ENCODE measurements at places on chromosomes 5 and 9.
A peak's percentile ranks its signal among the peaks of the same experiment; 100 is the strongest.

DNA sequence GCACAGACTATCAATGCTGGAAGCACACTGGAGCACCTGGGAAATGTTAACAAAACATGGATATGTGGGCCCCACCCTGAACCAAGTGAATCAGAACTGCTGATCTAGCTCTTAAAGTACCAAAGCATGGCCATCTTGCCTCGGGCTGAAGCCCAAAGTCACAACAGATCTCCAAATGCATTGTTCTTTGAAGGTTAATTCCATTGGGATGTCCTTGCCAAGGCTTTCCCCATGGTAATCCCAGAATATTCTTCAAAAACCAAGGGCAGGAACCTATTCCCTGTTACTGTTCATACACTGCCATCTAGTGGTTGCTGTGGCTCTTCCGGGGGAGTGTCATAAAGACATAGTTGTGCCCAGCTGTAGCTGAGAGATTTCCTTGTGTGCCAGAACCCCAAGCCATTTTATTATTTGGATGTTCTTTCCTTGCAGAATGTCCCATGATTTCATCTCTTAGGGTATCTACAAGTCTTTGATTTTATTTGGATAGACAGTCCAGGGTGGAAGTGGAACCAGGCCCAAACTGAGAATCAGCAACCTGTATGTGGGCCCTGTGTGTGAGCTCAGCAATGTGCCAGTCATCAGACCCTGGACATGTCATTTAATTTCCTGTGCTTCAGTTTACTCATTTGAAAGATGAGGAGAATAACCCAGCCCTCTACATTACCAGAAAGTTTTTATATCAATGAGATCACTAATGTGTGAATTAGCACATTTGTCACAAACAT is 290.0 kb downstream of the ACTL7B start:
- no peak for DNase-seq
- peak overlapping the region; percentile 47 for H3K27ac ChIP-seq
- no peak overlapping the region for H3K4me3 ChIP-seq
- H3K36me3 ChIP-seq: no peaks in the 10 kb centered on the region
- peaks cover 25% of the 10 kb centered on the region for H3K4me1 ChIP-seq

- no peak overlapping the region for H3K4me3 ChIP-seq
- no peaks in the 10 kb centered on the region for H3K36me3 ChIP-seq
- DNase-seq: no peak
These were observed 7.0 kb upstream of the CRB2 start for GRCh38 chr9:123349033-123349432.

DNA sequence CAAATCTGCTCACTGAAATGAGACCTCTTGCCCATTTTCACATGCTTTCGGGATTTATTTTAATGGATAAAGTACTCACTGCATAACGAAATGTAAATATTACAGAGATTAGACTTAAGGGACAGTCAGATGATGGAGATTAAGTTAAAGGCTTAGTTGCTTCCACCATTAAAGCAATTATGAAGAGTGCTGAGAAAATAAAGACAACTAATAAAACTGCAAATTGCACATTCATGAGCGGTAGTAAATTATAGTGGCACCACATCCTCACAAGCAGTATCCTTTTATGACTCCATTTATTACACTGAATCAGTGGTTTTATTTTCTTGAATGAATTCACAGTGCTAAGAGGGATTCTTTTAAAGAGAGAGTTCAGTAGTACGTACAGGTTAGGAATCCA is 76.2 kb upstream of the TMED7 start:
- no peak overlapping the region for H3K4me3 ChIP-seq
- no peaks in the 10 kb centered on the region for H3K36me3 ChIP-seq
- H3K27me3 ChIP-seq: no peaks in the 10 kb centered on the region
- H3K27ac ChIP-seq: no peak overlapping the region
- no peaks in the 10 kb centered on the region for H3K4me1 ChIP-seq

DNA sequence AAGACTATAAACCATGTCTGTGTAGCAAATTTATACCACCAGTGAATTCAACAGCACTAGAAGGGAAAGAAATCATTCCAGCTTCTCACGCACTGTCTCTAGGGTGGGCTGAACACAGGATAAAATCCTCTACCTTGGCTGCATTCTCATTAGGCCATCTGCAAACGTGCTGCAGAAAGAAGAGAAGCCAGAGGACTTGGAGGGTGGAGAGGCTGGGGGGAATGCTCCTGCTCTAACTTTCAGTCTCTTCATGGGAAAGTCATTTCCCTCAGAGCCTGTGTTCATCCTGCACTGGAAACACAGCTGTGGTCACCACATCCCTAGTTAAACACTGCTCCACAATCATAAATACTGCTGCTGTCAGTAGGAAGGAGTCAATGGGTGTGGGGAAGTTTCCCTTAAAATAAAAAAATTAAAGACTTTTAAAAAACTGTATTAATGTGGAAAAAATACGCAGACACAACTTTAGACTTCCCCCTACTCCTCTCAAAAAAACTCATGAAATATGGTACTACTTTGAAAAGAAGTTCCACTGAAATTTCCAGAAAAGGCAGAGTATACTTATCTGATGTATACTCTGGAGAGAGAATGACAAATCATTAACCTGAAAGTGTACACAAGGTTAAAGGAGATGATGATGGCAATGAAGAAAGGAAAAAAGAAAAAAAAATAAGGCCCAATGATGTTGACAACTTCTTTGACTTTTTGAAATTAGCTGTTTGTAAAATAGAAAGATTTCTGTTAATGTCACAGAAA is 46.8 kb downstream of the LHFPL2 start:
- H3K27me3 ChIP-seq: no peaks in the 10 kb centered on the region
- H3K4me1 ChIP-seq: peaks cover 23% of the 10 kb centered on the region

- H3K36me3 ChIP-seq: no peaks in the 10 kb centered on the region
- DNase-seq: no peak
- no peak overlapping the region for H3K27ac ChIP-seq
- no peaks in the 10 kb centered on the region for H3K27me3 ChIP-seq
These were observed 65.1 kb upstream of the IL6ST start for GRCh38 chr5:56059854-56060253.

DNA sequence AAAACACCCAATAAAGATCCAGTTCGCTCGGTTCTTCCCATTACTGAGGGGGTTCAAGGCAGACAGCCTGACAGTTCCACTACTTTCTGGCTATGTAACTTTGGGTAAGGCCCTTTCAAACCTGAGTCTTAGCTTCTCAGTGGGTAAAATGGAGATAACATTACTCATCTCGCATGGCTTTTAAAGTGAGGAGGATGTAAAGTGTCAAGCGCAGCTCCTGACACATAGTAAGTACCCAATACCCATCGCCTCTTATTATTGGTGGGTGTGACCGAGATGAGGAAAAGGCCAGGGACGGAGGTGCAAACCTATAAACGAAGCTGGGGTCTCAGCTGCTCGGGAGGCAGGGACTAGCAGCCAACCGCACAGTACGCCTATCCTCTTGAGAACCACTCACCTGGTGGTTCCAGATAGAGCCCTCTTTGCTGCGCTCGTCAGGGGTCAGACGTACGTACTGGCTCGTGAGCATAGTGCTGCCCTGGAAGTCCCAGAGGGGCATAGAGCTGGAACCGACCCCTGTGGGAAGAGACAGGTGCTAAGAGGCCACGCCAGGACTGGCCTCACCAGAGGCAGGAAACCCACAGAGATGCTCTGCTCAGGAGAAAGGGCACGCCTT is 584 bp downstream of the LMAN2 start:
- H3K36me3 ChIP-seq: no peaks in the 10 kb centered on the region
- H3K27me3 ChIP-seq: no peaks in the 10 kb centered on the region
- H3K4me1 ChIP-seq: peaks cover 48% of the 10 kb centered on the region
- DNase-seq: no peak
- peak overlapping the region; percentile 91 for H3K27ac ChIP-seq

DNA sequence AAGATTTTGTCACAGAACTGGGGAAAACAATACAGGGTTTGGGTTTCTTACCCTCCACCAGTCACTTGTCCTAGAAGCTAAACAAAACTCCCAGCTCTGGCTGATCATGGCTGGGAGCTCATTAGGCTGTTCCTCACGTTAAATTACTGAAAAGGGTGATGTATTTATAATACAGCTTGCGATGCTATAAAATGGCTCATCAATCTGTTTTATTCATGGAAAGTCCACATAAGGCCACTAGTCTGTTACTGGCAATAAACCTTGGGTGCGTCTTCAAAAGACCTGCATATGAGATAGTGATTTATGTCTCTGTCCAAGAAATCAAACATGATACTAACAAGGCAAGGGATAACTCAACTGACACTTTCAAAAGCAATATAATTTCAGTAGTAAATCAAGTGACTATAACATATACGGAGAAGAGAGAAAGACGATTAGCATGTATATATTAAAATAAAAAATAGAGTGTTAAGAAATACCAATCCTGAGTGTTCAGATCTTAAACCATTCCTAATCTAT is 219.0 kb downstream of the BNC2 start:
- no peaks in the 10 kb centered on the region for H3K36me3 ChIP-seq
- peaks cover 31% of the 10 kb centered on the region for H3K4me1 ChIP-seq
- no peaks in the 10 kb centered on the region for H3K27me3 ChIP-seq
- no peak overlapping the region for H3K27ac ChIP-seq

- H3K36me3 ChIP-seq: no peaks in the 10 kb centered on the region
- no peak overlapping the region for H3K4me3 ChIP-seq
- no peak for DNase-seq
- no peaks in the 10 kb centered on the region for H3K27me3 ChIP-seq
- peaks cover 20% of the 10 kb centered on the region for H3K4me1 ChIP-seq
These were observed 5.5 kb downstream of the GIN1 start for GRCh38 chr5:103114440-103114839.

DNA sequence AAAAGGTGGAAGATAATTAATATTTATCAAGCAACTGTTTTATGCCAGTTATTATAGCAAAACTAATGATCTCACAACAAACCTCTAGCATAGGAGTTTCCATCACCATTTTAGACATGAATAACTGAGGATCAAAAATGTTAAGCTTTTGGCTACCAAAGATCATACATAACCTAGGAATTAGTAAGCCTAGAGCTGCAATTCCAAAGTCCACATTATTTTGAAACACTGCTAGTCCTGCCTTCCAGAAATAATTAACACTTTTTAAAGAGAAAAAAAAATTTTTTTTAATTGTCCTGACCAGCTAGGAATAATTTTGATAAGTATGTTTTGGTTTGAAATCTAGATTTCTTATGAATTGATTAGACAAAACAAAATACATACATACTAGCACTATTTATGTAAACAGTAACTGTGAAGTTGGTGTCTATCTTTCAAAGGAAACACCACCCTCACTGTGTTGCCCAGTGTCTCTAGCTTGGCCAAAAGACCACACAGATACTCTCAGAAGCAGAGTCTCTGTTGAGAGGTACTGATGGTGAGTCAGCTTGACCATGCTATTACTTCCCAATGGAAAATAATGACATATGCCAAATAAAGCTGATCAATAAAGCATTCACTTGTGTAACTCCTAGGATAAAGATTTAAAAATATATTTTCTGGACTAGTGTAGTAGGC is 422.4 kb downstream of the CCDC171 start:
- DNase-seq: no peak
- no peaks in the 10 kb centered on the region for H3K36me3 ChIP-seq
- H3K4me3 ChIP-seq: no peak overlapping the region
- no peaks in the 10 kb centered on the region for H3K4me1 ChIP-seq

DNA sequence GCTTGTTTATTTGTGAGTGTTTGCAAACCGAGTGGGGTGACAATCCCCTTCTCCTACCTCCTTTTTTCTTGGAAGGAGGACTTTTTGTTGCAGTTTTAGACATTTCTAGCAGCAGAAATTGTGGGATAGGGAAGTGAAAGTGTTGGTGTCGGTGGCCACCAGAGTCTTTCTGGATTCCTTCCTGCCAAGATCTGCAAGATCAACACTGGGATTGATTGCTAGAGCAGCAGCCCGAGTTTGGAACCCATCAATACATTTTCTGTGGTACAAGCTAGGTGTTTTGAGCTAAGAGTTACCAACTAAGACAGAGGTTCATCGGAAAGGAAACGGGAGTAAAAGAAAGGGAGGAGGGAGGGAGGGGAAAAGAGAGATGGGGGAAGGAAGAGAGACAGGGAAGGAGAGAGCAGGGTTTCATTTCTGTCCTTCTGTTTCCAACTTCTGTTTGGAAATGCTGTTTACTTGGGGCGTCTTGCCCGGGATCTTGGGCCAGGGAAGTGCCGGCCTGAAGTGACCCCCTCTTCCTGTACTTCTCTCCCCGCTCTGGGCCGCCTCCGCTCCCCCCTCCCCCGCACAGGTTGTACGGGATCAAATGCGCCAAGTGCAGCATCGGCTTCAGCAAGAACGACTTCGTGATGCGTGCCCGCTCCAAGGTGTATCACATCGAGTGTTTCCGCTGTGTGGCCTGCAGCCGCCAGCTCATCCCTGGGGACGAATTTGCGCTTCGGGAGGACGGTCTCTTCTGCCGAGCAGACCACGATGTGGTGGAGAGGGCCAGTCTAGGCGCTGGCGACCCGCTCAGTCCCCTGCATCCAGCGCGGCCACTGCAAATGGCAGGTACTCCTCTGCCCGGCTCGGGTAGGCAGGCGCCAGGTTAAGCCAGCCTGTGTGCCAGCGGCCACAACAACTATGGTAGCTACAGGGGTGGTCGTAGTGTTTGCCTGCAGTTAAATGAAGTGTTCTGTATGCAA is 4.0 kb downstream of the ISL1 start:
- no peak for DNase-seq
- peaks cover 12% of the 10 kb centered on the region for H3K4me1 ChIP-seq
- H3K27ac ChIP-seq: peak overlapping the region; percentile 99
- no peaks in the 10 kb centered on the region for H3K36me3 ChIP-seq
- H3K27me3 ChIP-seq: no peaks in the 10 kb centered on the region

DNA sequence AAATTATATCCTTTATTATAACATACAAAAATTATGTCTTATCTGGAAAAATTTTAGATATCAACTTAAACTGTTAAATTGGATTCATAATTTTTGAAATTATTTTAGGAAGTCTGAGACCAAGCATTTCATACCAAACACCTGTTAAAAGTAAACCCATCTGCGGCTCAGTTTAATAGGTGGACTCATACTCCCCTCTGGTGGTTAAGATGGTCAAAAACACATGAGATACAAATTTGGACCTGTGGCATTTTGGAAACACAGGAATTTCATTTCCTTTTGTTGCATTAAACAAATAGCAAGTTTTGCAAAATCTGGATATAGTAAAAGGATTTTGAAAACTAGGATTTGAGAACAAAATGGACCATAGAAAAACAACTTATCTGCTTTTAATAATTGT is 53.7 kb downstream of the RGMB start:
- no peak overlapping the region for H3K4me3 ChIP-seq
- H3K27me3 ChIP-seq: no peaks in the 10 kb centered on the region
- no peak for DNase-seq

DNA sequence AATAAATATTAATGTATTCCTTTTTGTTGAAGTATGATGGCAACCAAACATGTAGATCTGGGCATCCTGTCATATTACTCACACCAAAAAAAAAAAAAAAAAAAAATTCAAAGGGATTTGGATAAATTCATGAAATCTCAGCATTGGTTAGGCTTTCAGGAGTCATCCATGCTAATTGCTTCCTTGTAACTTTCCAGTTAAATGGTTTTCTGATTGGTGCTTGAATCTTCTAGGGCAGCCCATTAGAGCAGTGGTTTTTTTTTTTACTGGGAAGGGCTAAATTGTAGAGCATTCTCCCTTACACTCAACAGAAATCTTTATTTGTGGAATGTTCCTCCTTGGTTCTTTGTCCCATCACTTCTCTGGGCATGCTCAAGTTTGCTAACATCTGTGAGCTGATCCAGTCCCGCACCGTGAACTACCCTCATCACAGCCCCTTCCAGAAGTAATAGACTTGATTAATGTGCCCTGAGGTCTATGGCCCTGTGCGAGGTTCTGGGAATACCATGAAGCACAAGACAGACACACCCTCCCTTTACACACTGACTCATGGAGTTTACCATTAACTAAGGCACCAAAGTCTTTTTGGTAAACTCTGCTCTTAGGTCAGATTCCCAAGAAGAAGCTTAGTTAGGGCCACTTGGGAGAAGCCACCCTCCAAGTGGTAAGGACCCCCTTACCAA is 56.0 kb downstream of the RGS3 start:
- peak overlapping the region; percentile 23 for H3K27ac ChIP-seq
- peaks cover 35% of the 10 kb centered on the region for H3K4me1 ChIP-seq

Data from vagina (tissue), 2 donors.